ENCODE measurements at places on chromosomes 1 and 21. TPM values are rescaled to one million over a fixed set of nuclear protein-coding genes. Genes with fewer than 3 reads are reported as not detected.

Gene CD34
- total RNA-seq = 1.6 TPM

Gene CTTNBP2NL
- 65.4 TPM for total RNA-seq

Gene PCSK9
- 1.6 TPM for total RNA-seq

Gene C1orf87
- not detected for total RNA-seq

Gene RGS1
- not detected for total RNA-seq

Gene PCBP3
- total RNA-seq = 5.4 TPM

Gene UBIAD1
- total RNA-seq = 16.7 TPM

GRCh38 chr1:108610073-108610472 lies 50.2 kb downstream of the EEIG2 start:
- H3K27ac ChIP-seq = peak overlapping the region; percentile 9
- peaks cover 13% of the 10 kb centered on the region for H3K4me1 ChIP-seq
- H3K4me3 ChIP-seq = no peak overlapping the region

DNA sequence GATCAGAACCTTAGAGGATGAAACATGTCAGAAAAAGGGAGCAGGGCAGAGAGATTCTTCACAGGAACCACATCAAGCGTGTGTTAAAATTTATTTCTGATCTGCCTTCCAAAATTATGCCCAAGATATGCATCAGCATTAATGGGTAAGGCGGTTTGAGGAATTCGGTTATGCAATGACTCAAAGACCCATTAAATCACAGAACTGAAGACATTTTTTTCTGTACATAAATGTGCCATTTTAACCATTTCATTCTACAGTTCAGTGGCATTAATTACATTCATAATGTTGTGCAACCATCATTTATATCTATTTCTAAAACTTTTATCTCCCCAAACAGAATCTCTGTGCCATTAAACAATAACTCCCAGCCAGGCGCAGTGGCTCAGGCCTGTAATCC lies 43.4 kb downstream of the CNST start:
- H3K27ac ChIP-seq = peak overlapping the region; percentile 72
- peaks cover 7% of the 10 kb centered on the region for H3K36me3 ChIP-seq
- DNase-seq = no peak
- peaks cover 27% of the 10 kb centered on the region for H3K4me1 ChIP-seq
- H3K27me3 ChIP-seq = no peaks in the 10 kb centered on the region
- H3K4me3 ChIP-seq = no peak overlapping the region

- no peak overlapping the region for H3K4me3 ChIP-seq
- DNase-seq = no peak
- peaks cover 21% of the 10 kb centered on the region for H3K4me1 ChIP-seq
Measured at GRCh38 chr1:114467491-114467890, 43.5 kb downstream of the TRIM33 start.

DNA sequence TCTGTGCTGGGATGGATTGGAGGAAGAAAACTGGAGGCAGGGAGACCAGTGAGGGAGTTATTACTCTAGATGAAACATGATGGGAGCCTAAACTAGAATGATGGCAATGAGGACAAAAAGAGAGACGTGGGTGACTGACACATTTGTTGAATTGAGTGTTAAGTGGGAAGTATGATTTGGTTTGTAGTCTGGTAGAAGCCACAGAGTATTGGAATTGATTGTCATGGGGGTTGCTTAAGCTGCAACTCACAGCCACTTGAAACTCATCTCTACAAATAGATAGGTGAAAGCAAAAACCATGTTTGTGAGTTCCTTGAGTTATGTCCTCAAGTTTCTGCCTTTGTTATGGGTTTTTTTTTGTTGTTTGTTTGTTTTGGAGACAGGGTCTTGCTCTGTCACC lies 28.4 kb downstream of the FABP3 start:
- no peak overlapping the region for H3K27ac ChIP-seq
- H3K4me3 ChIP-seq = no peak overlapping the region
- H3K4me1 ChIP-seq = peaks cover 7% of the 10 kb centered on the region
- H3K36me3 ChIP-seq = peaks cover 15% of the 10 kb centered on the region
- no peaks in the 10 kb centered on the region for H3K27me3 ChIP-seq

- no peak overlapping the region for H3K4me3 ChIP-seq
- H3K36me3 ChIP-seq = no peaks in the 10 kb centered on the region
- DNase-seq = no peak
Measured at GRCh38 chr1:44621841-44622286, 52.4 kb downstream of the TMEM53 start.

DNA sequence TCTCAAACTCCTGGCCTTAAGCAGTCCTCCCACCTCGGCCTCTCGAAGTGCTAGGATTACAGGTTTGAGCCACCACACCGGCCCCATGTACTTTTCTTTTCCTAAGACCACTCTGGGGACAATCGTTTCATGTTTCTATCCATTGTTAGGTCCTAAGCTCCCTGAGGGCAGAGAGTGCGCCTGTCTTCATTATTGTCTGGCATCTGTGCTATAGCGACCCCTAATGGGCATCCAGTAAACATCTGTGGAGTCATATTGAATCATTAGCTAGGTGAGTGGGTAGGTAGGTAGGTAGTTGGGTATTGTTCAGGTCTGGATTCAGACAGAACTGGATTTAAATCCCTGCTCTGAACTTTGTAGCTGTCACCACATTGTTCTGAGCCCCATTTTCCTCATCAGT lies 66.1 kb downstream of the TMEM53 start:
- DNase-seq = no peak
- no peak overlapping the region for H3K4me3 ChIP-seq
- H3K36me3 ChIP-seq = no peaks in the 10 kb centered on the region
